ENCODE measurements at places on chromosomes 4 and X. TPM values are rescaled to one million over a fixed set of nuclear protein-coding genes. Genes with fewer than 3 reads are reported as not detected.

XAGE1A gene
- total RNA-seq: not detected

DNA sequence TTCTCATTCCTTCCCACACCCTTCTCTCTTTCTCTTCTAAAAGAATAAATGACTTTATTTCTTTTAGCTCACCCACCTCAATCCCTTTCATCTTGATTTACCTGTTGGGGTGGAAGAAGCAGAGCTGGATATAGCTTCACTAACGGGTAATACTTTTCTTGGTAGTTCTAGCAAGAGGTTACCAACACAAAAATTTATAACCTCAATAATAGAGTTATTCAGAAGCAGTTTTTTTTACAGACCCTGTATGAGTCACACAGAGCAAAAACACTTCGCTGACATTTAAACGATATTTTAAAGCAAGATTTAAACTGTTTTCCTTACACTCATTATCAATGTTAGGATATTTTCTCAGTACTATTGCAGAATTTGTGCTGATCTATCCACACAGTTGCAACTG, 42.4 kb downstream of the CBLL2 start:
- no peak for DNase-seq

DNA sequence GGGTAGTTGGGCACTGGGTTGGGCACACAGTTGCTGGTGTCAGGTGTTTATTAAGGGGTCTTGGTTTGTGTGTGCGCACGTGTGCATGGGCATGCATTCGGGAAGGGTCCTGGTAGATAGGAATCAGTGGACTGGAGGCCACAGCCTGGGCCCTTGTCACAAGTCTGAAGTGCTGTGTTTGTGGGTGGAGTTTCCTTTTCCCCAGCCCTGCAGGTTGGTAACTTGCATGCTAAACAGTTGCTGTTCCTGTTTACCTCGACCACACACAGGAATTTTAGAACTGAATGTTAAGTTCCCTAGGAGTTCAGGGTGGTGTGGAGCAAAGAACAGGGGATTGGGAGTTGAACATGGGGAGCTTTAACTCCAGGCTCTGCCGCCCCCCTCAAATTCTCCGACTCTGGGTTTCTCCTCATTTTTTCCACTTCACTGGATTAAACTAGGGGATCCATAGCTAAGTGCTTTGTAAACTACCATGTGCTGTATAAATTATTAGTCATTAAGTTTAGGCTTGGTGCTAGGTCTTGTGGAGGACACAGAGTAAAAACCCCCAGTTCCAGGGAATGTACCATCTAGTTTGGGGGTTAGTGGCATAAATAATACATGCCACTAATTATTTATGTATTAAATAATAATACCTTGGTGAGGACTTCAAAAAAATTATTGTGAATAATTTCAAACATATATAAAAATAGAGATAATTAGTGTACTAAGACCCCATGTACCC, 49.0 kb downstream of the STARD8 start:
- DNase-seq: no peak

GRCh38 chrX:49995107-49995731, 72.8 kb downstream of the CLCN5 start:
- DNase-seq: peak; percentile 41

RASGEF1B gene
- total RNA-seq: not detected

GRCh38 chr4:98510757-98511517, 147.5 kb downstream of the TSPAN5 start:
- peak; percentile 40 for DNase-seq

GRCh38 chr4:87366521-87367162, 24.3 kb downstream of the HSD17B11 start:
- no peak for DNase-seq

DNA sequence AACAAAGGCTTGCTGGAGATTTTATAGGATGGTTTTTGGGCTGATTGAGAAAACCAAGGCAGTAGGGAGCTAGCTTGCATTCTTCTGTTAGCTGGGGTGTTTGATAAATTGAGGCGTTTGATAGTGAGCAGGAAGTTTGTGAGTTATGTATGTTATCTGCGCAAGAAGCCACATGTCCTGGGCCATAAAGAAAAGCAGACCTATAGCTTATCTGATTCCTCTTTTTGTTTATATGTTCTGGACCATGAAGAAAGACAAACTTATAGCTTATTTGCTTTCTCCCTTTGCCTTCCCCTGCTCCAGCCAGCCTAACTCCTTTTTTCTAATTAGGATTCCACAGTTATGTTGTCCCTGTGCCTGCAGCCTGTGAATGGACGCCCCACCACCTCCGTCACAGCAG, 9.2 kb downstream of the HNRNPH2 start:
- DNase-seq: no peak

GPRIN3 gene
- 0.10 TPM for total RNA-seq

DNA sequence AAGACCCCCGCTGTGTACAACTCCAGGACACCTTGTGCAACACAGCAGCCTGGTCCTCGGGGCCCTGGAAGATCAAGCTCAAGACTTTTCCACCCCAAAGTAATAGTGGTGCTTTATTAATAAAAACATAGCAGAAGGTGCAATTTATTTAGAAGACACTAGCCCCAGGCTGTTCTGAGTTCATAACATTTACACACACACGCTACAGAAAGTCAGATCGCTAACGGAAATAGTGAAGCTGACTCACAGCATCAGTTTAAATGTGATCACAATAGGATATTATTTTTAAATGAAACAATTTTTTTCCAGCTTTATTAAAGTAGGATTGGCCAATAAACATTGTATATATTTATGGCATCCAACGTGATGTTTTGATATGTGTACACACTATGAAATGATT, 141.0 kb downstream of the STK32B start:
- DNase-seq: no peak

DNA sequence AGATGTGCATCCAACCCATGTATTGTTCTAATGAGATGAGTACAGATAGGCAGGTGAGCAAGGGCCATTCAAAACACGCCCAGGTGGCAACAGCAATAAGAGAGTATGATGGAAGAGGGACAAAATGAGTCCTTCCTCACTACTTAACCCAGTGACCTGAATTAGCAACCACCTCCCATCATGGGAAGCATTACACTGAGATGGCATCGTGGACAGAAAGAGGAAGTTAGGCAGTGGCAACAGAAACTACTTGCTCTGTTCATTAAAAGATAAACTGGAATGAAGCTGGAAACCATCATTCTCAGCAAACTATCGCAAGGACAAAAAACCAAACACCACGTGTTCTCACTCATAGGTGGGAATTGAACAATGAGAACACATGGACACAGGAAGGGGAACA, 17.2 kb downstream of the RXFP1 start:
- no peak for DNase-seq

- DNase-seq: no peak
These were observed 13.1 kb upstream of the BANK1 start for GRCh38 chr4:101777431-101777830.

TENT5D gene
- not detected for total RNA-seq

DNA sequence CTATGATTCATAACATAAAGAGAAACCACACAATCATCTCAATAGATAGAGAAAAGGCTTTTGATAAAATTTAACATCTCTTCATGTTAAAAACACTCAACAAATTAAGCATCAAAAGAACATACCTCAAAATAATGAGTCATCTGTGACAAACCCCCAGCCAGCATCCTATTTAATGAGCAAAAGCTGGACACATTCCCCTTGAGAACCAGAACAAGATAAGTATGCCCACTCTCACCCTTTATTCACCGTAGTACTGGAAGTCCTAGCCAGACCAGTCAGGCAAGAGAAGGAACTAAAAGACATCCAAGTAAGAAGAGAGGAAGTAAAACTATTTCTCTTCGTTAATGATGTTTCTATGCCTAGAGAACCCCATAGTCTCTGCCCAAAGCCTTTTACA, 507.2 kb downstream of the PABPC4L start:
- no peak for DNase-seq

GRCh38 chr4:6902318-6903042, 7.1 kb upstream of the TBC1D14 start:
- no peak for DNase-seq

NUP54 gene
- 19.4 TPM for total RNA-seq

JCHAIN gene
- 4.0 TPM for total RNA-seq

ABLIM2 gene
- 4.0 TPM for total RNA-seq

- DNase-seq: no peak
These were observed 17.2 kb downstream of the PDHA1 start for GRCh38 chrX:19360903-19361302.

CPXCR1 gene
- total RNA-seq: not detected

- no peak for DNase-seq
These were observed 646.5 kb upstream of the ACTRT1 start for GRCh38 chrX:128698573-128699181.

DNA sequence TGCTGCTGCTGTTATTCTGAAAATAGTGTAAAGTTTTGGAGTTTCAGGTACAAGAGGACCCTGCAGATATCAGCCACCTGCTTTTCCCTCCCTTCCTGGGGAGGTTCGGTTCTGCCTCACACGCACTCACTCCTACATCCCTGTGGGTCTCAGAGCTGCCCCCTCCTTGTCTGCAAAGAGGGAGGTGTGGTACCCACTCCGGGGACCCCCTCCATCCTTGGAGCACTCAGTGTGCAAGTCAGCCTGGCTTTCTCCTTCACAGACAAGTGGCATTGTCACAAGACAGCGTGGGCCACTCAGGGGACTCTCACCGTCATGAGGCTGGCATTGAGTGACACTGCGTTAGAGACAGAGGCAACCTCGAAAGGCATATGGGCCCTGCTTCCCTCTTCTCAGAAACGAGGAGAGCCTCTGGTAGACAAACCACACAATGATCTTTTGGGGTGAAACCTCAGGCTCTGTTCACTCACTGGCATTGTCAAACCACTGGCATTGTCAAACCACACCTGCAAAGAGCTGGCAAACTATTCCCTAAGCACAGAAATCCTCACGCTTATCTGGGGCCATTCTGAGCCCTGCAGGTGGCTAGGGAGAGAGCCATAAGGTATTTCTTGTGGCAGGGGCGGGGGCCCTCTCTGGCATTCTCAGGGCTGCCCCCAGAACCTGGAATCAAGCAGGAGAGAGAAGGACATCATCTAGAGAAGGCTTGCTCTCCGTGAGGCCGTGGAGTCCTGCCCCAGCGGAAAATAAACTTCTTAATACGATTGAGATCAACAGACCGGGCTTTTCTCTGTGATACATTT, 285.0 kb downstream of the SHOX start:
- DNase-seq: no peak

GRCh38 chr4:22515145-22515887, 550 bp downstream of the ADGRA3 start:
- DNase-seq: peak; percentile 83

DIPK2B gene
- total RNA-seq: not detected

DNA sequence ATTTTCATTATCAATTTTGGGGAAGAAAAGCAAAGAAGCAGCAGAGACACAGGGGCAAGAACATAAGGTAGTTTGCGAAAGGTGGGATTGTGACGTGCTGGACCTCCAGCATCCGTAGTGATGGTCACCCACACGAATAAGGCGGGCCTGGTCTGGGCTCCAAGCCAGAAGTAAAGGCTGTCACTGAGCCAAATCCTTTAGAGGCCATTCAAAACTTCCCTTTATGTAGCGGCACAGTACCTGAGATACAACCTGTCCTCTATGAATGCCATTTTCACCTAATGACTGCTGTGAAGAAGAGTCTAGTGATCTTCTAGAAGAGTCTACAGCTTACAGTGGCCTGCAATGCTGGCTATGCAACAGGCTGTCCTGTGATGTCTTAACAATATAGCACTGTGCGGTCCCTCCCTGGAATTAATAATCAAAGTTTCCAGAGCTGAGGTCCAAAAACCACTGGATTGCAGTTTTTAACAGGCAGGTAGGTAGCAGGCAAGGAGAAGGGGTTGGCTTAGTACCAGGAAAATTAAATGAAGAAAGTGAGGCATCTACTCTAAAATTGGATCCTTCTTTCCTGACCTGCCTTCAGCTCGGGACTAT, 56.2 kb downstream of the TRIML1 start:
- DNase-seq: no peak

XKRX gene
- total RNA-seq: not detected

GRCh38 chr4:104815665-104816064, 321.0 kb upstream of the CXXC4 start:
- DNase-seq: no peak

- peak; percentile 25 for DNase-seq
These were observed 47.0 kb downstream of the TASL start for GRCh38 chrX:30530606-30531005.

DNA sequence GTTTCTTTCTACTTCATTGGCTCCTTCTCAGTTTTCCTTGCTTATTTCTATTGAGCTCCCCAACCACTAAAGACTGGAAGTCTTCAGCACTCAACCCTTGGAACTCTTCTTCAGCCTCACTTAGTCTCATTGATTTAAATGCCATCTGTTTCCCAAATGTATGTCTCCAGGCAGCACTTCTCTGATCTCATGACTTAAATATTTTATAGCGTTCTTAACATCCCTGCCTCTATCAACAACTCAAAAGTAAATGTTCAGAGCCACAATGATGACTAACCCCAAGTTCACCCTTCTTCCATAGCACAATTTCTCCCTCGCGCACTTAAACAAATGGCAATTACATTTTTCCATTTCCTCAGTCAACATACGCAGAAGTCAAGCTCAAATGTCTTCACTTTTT, 1393.3 kb downstream of the ARAP2 start:
- DNase-seq: no peak

- DNase-seq: no peak
These were observed 33.9 kb downstream of the GPRIN3 start for GRCh38 chr4:89273741-89274141.

DNA sequence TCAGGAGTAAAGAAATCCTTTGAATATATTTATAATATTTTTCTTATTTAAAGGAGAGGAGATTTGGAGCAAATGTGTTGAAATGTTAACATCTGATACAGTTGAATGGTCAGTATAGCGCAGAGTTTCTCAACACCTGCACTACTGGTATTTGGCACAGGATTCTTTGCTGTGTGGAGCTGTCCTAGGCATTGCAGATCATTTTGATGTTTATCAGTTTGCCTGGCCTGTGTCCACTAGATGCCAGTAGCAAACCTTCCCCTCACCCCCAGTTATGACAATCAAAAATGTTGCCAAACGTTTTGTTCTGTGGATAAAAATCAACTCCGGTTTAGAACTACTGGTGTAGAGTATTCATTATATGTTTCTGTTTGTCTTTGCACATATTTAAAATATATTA, 765.3 kb upstream of the SLIT2 start:
- DNase-seq: no peak

IRF2 gene
- 16.3 TPM for total RNA-seq

ARHGAP10 gene
- total RNA-seq: 37.0 TPM

PHEX gene
- 0.13 TPM for total RNA-seq

DNA sequence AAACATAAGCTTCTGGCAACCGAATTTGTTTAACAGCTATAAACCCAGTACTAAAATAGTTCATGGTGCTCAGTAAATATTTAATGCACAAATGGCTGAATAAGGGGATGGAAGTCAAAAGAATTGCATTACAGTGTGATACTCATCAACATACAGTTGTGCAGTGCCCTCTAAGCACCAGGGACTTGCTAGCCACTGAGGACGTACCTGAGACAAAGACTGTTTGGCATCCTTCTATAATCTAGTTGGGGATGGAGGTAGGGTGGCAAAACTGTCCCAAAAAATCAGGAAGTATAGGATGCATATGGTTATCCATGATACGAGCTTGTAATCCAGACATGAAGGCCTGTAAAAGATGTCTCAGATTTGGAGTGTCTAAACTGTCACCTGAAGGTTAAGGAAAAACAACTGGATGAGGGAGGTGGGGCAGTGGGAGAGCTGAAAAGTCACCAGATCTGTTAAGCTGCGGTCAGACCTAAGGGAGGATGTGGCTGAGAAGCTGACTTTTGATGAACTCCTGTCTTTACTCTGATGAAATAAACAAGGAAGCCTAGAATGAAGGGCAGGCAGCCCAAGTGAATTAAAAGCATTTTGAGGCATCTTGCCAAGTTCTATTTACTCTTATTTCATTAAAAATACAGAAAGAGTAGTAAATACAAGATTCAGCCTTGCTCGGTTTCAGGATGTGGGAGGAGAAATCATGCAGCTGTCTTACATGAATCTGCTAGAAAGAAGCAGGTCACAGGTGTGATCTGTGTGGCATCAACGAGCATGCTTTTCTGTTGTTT, 12.0 kb upstream of the CD38 start:
- DNase-seq: no peak

Measured in myocyte (in vitro differentiated cells).